ENCODE measurements at places on chromosomes 11 and 22.

DNA sequence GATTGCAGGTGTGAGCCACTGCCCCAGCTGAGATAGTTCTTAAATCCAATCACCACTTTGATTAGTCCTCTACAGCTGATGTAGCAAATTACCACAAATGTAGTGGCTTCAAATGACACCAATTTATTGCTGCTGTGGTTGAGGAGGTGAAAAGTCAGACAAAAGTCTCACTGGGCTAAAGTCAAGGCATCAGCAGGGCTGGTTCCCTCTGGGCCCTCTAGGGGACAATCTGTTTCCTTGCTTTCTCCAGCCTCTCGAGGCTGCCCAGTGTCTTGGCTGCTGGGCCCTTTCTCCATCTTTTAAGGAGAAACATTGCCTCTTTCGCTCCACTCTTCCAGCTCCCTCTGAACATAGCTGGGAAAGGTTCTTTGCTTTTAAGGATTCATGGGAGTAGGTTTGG is 50.5 kb upstream of the SHANK2 start:
- no peak for DNase-seq

- DNase-seq: peak; percentile 63
Measured at GRCh38 chr11:74453373-74453975, 13.9 kb downstream of the KCNE3 start.

- peak; percentile 58 for DNase-seq
Measured at GRCh38 chr11:110097459-110098012, 4.3 kb downstream of the ZC3H12C start.

- DNase-seq: no peak
Measured at GRCh38 chr22:49084206-49084605, 743.5 kb downstream of the BRD1 start.

DNA sequence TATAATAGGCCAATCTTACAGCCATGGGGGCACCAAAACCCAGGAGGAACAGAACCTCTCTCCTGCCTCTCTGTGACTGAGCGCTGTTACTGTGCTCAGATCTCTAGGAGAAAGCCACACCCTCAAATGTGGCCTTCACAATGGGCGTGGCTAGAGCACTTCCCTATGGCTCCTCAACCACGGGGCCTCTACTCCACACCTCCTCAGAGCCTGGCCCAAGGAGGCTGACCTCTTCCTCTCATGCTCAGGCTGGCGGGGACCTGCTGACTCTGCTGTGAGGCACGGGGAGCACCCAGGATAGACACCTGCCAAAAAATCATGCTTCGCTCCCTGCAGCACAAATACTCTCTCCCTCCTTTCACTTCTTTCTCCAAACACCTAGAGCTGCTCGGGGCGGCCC is 41.0 kb downstream of the C11orf58 start:
- no peak for DNase-seq

DNA sequence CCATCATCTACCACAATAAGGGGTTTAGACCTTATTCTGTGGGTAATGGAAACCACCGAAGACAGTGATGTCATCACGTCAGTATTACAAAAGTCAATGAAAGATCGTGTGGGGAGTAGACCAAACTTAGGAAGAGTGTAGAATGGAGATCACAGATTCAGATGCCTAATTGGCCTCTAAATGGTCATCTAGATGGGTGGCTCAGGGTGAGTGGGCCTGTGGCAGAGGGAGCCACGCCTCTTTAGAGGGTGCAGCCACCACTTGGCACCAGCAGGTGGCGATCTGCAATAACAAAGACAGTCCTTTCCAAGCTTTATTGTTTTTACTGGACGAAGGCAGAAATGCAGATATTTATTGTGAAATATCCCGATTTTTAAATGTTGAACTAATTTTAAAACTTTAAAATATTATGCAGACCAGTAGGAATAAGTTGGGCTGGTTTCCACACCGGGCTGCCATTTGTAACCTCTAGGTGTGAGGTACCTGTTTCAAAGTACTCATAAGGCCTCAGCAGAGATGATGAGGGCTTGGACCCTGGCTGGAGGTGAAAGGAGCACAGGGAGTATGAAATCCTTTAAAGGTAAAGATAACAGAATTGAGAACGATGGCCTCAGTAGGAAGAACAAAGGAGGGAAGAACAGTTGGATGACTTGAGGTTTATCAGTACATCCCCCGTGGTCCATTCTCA is 222.0 kb downstream of the DBX1 start:
- DNase-seq: peak; percentile 54

DNA sequence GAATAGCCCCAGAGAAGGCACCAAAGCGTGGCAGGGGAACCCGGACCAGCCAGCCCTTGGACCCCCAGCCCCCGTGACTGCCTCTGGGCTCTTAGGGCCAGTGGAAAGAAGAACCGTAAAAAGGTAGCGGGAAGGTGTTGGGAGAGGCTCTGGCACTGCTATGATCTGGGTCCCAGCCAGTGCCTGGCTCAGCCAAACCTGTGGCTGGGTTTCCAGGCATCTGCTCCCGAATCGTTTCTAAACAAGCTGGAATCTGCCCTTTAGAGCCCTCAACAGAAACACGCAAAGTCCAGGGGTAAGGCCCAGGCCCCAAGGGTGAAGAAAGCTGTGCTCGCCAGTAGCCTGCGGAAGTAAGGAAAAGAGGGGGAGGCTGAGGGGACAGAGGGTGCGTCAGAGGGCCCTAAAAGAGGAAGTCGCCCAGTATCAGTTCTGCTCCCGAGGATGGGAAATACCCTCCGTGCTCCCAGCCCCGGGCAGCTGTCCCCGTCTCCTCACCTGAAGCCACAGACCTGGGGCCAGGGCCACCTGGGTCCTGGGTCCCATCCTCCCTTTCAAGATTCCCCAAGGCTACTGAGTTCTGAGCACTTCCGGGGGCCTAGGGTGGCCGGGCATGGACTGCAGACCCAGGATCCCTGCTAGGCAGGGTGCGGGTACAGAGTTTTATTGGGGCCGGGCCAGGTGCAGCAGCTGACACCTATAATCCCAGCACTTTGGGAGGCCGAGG is 24.7 kb downstream of the IL10RA start:
- DNase-seq: no peak

GRCh38 chr11:94031625-94032024 is 10.5 kb downstream of the HEPHL1 start:
- no peak for DNase-seq

- no peak for DNase-seq
Measured at GRCh38 chr11:118263695-118264568, at the start of gene MPZL2. TSS of gene MPZL2 (minus strand) at chr11:118264297. CDS start at chr11:118264153, 144 bp downstream.

GRCh38 chr11:111367411-111368284 is 11.4 kb downstream of the POU2AF1 start:
- no peak for DNase-seq

GRCh38 chr11:26753723-26754504 is 32.1 kb upstream of the SLC5A12 start:
- DNase-seq: peak; percentile 74

GRCh38 chr11:8062781-8063257 is 18.2 kb upstream of the TUB start:
- no peak for DNase-seq

GRCh38 chr22:19383292-19383691 is 48.2 kb downstream of the HIRA start:
- DNase-seq: no peak

GRCh38 chr11:123525097-123525496 is 95.0 kb downstream of the GRAMD1B start:
- DNase-seq: no peak

DNA sequence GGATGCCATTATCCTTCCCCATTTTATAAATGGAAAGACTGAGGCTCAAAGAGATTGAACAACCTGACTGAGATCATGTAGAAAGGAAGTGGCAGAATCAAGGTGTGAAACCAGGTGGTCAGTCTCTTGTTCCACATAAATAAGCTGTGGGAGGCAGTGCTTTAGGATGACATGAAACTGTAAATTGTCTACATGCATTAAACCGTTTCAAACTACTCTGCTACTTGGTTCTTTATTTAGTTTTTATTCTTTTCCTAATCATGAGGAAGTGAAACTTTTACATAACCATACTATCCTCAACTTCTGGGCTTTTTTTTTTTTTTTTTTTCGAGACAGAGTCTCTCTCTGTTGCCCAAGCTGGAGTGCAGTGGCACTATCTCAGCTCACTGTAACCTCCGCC is 34.9 kb downstream of the CADM1 start:
- DNase-seq: no peak

- DNase-seq: no peak
Measured at GRCh38 chr11:45472716-45473317, 186.7 kb upstream of the SYT13 start.

DNA sequence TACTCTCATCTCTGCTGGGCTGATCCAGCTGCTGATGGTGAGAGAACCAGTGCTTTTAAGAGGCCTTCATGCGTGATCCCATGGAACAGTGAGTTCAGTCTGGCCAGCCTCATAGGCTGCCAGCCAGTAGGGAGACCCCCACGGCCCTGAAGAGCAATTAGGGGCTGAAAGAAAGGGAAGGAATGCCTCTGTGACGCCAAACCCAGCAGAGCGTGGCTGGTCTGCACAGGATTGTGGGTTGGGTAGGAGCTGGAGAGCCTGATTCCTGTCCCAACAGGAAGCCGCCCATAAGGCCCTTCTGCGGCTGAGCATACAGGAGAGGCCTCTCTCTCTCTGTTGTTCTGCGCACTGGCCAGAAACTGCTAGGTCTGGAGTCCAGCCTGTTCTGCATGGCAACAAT is 181.5 kb upstream of the E2F8 start:
- DNase-seq: no peak

- peak; percentile 95 for DNase-seq
Measured at GRCh38 chr11:10818594-10818993, 9.9 kb upstream of the EIF4G2 start.

- DNase-seq: peak; percentile 53
Measured at GRCh38 chr11:95095858-95096587, 6.4 kb downstream of the ENDOD1 start.

- DNase-seq: peak; percentile 69
Measured at GRCh38 chr11:72446929-72447769, 12.8 kb upstream of the CLPB start.

DNA sequence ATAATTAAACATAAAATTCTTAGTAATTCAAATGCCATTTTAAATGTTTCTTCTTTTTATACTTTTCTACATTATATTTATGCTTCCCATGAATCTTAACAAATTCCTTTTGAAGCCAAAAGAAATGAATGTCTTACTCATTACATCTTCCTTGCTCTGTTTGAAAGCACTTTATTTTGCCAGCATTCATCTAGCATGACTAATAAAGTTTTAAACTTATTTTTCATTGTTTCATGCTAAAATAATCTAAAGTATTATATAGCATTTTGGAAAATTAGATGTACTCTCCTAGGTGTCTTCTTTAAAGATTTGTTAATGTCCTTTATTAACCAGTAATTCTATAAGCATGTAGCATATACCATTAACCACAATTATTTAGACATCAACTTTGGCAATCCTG is 9.7 kb upstream of the PIWIL4 start:
- DNase-seq: peak; percentile 58

DNA sequence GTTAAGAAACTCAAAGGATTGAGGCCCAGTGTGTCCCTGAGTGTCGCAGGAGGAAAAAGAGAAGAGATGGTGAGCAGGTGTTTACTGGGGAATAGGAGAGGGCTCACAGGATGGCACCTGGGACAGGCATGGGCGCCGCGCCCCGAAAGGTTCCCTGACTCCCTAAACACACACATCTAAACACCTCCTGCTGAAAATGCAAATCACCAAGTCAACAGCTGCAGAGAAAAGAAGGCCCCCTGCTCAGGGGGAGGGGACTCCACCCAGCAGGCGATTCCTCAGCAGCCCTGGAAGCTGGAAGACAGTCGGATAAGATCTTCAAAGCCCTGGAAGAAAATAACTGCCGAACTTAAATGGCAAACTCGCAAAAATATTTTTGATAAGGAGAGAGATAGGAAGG is 377.2 kb downstream of the BRD1 start:
- no peak for DNase-seq

DNA sequence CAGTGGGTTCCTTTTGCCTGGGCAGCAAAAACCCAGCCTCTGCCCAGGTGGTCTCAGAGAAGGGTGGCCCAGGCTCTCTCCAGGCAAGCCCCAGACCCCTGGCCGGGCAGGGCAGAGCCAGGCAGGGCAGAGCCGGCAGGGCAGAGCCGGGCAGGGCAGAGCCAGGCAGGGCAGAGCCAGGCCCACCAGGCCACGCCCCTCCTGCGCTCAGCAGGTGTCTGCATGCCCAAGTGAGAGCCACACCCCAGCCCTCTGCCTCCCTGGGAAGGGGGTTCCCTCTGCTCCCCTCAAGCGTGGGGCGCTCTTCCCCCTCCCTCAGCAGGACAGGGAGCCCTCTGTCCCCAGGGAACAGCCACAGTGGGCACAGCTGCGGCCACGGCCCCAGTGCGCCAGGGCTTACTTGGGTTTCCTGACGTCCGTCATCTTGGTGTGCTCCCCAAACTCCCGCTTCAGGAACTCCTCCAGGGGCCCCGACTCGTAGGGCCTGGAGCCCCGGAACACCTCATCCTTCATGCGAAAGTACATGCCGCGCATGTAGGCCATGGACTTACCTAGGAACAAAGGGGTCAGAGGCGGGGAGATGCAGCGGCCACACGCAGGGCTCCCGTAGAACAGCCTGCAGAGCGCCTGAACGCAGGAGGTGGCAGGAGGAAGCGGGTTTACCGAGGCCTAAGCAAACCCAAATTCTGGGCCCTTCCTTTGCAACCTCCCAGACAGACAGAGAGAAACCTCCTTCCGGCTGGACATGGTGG is 10.1 kb upstream of the BAIAP2L2 start:
- DNase-seq: no peak

- DNase-seq: no peak
Measured at GRCh38 chr11:66159324-66159984, 89.4 kb downstream of the PACS1 start.

DNA sequence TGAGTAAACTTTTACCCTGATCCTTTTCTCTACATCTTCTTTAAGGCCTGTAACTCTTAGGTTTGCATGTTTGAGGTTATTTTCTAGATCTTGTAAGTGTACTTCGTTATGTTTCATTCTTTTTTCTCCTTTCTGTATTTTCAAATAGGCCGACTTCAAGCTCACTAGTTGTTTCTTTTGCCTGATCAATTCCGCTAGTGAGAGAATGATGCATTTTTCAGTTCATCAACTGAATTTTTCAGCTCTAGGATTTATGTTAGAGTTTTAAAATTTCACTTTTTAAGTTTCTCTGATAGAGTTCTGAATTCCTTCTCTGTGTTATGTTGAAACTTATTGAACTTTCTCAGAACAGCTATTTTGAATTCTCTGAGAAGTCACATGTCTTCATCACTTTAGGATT is 55.5 kb upstream of the NARS2 start:
- DNase-seq: no peak

DNA sequence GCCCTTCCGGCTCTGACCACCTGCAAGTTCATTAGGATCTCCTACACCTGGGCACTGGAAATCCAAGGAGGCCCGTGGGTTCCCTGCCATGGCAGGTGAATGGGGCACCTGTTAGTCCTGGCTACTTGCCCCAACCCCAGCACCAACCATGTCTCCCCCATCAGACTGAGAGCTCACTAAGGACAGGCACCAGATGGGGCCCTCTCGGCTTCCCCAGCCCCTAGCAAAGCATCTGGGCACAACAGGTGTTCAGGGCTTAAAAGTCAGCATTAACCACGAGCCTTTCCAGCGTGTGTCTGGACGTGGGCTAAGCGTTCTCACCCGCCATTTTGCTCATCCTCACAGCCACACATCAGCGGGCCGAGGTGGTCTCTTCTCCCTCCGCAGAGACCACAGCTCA is 2.2 kb downstream of the SULT4A1 start:
- no peak for DNase-seq

All from IMR-90 (cell line).